Kidney epithelial cell (primary cell): ENCODE measurements at places on chromosomes 11 and 22. TPM values are rescaled to one million over a fixed set of nuclear protein-coding genes. Genes with fewer than 3 reads are reported as not detected.

Gene OR6T1
- total RNA-seq, result 0.34 TPM in 1 of 2 replicates, not detected in the other

Gene OR56A3
- not detected in 2 replicates for total RNA-seq

Gene UBTFL1
- total RNA-seq, result not detected in 2 replicates

Gene C11orf91
- not detected in 2 replicates for total RNA-seq
